ENCODE measurements at places on chromosomes 5 and 9. TPM values are rescaled to one million over a fixed set of nuclear protein-coding genes. Genes with fewer than 3 reads are reported as not detected.
A peak's percentile ranks its signal among the peaks of the same experiment; 100 is the strongest.

Gene ARSI
- total RNA-seq = not detected

Gene KIF24
- total RNA-seq = 11.2 TPM

Gene DRD1
- total RNA-seq = not detected

Gene LHX2
- not detected for total RNA-seq

Gene PRR16
- total RNA-seq = not detected

Gene OR2Y1
- total RNA-seq = not detected

Gene CCL27
- not detected for total RNA-seq

Gene MYOZ3
- total RNA-seq = not detected

Gene SPINK1
- not detected for total RNA-seq

Gene RNF44
- 88.3 TPM for total RNA-seq

Gene PCDHB4
- not detected for total RNA-seq

Gene CCDC107
- total RNA-seq = 36.8 TPM

Gene ZNF484
- total RNA-seq = 9.5 TPM

Gene DEPDC1B
- 50.8 TPM for total RNA-seq

Gene DNM1
- 0.29 TPM for total RNA-seq

DNA sequence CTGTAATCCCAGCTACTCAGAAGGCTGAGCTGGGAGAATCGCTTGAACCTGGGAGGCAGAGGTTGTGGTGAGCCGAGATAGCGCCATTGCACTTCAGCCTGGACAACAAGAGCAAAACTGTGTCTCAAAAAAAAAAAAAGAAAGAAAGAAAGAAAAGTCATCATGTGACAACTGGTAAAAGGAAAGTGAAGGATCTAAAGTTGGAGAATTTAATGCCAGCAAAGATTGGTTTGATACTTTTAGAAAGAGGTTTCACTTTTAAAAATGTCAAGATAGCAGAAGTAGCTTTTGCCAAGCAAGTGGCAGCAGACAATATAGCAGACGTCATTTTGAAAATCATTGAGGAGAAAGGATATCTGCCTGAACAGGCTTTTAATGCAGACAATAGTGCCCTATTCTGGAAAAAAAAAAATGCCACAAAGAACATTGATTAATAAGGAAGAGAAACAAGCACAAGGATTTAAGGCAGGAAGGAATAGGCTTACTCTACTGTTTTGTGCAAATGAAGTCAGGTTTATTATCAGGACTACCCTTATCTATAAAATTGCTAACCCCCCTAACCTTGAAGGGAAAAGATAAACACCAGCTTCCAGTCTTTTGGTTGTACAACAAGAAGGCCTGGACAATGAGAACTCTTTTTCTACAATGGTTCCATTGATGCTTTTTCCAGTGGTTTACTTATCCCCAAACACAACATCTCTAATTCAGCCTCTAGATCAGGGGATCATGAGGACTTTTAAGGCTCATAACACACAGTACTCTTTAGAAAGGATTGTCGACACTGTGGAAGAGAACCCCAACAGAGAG is 12.0 kb downstream of the PKD2L2 start:
- no peak overlapping the region for H3K27ac ChIP-seq
- DNase-seq = no peak
- peaks cover 5% of the 10 kb centered on the region for H3K27me3 ChIP-seq
- no peak overlapping the region for H3K4me3 ChIP-seq

- no peak overlapping the region for H3K27ac ChIP-seq
- no peak for DNase-seq
- H3K4me1 ChIP-seq = peaks cover 19% of the 10 kb centered on the region
- peaks cover 25% of the 10 kb centered on the region for H3K27me3 ChIP-seq
- peaks cover 4% of the 10 kb centered on the region for H3K36me3 ChIP-seq
These were observed 2.7 kb downstream of the MORN5 start for GRCh38 chr9:122162415-122162814.

- H3K4me3 ChIP-seq = no peak overlapping the region
- no peaks in the 10 kb centered on the region for H3K4me1 ChIP-seq
- H3K27ac ChIP-seq = no peak overlapping the region
These were observed 113.4 kb downstream of the FBN2 start for GRCh38 chr5:128424646-128425045.

DNA sequence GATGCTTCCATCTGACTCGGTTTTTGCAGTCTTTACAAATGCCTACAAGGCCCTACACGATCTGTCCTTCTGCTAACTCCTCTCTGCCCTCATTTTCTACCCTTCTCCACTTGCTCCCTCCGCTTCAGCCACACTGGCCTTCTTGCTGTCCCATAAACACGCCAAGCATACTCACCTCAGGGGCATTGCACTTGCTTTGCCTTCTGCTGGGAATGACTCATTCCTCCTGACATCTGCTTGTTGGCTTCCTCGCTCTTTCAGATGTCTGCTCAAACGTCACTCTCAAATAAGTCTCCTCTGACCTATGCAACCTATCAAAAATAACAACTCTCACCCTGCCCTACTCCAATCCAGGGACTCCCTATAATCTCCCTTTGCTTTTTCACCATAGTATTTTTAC is 28.2 kb downstream of the CDC25C start:
- peaks cover 7% of the 10 kb centered on the region for H3K36me3 ChIP-seq
- H3K4me1 ChIP-seq = no peaks in the 10 kb centered on the region
- H3K27me3 ChIP-seq = no peaks in the 10 kb centered on the region
- no peak overlapping the region for H3K27ac ChIP-seq
- H3K4me3 ChIP-seq = no peak overlapping the region

- DNase-seq = no peak
- H3K4me1 ChIP-seq = no peaks in the 10 kb centered on the region
- no peak overlapping the region for H3K4me3 ChIP-seq
- no peaks in the 10 kb centered on the region for H3K27me3 ChIP-seq
- H3K27ac ChIP-seq = no peak overlapping the region
- no peaks in the 10 kb centered on the region for H3K36me3 ChIP-seq
These were observed 191.0 kb downstream of the NTRK2 start for GRCh38 chr9:84860249-84861115.

DNA sequence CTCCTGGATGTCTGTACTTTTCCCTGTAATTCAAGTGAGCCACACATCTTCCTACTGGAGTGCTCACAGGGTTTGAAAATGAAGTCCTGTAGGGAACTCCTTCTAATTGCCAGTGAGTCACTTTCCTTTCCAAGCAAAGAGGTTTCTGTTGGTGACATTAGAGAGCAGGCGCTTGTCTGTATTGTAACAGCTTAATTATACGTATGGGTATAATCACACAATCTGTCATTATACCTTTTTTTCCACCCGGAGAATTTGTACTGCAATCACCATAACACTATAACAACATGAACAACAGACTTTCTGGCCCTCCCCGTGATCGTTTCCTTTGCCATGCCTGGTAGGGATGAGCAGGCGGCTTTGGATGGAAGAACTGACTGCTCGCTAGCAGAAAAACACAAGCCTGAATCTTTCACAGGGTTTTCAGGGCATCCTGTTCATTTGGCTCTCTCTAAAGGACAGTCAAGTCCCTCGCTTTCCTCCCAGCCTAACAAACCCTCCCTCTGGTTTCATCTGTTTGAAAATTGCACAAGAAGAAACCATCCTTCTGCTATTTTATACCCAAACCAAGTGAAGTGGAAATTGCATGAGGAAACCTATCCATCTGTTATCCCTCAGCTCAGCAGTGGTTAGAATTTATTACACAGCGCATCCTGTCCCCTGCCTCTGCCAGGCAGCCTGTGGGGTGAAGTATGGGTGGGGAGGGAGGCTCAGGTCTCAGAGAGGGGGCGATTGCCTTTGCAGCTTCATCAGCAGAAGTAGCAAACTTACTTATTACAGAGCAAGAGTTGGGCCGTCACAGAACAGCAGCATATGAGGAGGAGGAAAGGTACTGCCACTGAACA is 307.0 kb upstream of the TLE4 start:
- no peaks in the 10 kb centered on the region for H3K36me3 ChIP-seq
- DNase-seq = no peak
- no peak overlapping the region for H3K4me3 ChIP-seq
- no peak overlapping the region for H3K27ac ChIP-seq

DNA sequence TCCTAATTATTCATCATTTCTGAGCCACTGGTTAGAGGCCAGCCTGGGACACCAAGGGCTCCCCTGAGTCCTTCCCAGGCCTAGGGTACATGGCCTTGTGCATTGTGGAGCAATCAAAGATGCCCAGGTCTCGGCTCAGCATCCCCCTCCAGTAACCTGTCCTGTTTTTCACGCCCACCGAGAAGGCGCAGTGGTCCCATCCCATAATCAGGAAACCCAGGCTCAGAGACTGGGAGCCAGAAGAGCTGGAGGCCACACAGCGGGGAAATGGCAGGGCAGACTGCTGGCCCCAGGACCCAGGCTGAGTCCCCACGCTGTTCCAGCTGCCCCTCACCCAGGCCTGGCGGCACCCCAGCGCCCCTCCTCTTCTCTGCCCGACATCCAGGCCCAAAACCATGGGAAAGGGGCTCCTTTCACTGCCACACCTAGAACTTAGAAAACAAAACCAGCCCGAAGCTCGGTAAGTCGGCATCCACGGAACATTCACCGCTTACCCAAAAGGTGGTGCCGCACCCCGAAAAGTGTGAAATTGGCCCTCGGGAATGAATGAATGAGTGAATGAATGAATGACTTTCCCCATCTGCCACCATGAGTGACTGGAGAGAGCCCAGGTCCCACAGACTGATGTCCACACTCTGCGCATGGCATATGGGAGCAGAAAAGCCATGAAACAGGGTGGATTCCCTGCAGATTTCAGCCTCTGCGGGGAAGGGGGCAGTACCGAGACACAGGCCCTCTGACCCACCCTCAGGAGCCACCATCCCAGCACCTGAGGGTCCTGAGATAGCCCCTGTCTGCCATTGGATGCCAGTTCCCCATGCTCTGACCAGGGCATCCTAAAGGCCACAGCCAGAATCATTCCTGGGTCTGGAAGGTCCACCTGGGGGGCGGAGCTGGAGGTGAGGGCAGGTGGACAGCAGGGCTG is 132.5 kb downstream of the OLFM1 start:
- peaks cover 2% of the 10 kb centered on the region for H3K27me3 ChIP-seq
- no peak for DNase-seq
- H3K36me3 ChIP-seq = no peaks in the 10 kb centered on the region
- H3K4me3 ChIP-seq = no peak overlapping the region

- no peak overlapping the region for H3K4me3 ChIP-seq
- no peak overlapping the region for H3K27ac ChIP-seq
- no peaks in the 10 kb centered on the region for H3K4me1 ChIP-seq
- no peaks in the 10 kb centered on the region for H3K36me3 ChIP-seq
These were observed 7.7 kb downstream of the RASGEF1C start for GRCh38 chr5:180201051-180201987.

DNA sequence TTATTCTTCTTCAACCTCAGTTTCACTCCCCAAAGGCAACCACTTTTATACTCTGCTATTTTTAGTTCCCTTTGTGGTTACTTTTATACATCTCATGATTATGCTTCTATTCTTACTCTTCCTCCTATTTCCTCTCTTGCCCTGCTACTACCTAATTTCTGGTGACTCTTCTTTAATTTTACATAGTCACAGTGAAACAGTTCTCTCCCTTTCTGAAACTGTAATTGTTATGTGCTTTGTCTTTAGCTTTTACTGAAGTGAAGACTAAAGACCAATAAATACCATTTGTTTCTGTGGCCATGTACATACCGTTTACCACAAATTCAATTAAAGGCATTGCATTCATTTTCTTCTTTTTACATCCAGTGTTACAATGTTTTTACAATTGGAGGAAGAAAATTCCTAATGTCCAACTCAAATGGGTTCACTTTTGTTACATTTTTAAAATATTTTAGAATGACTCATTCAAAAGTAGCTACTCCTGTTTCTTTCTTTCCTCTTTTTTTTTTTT is 410.6 kb downstream of the PSAT1 start:
- H3K36me3 ChIP-seq = no peaks in the 10 kb centered on the region
- DNase-seq = no peak
- H3K27me3 ChIP-seq = no peaks in the 10 kb centered on the region

GRCh38 chr5:74552101-74552500 is 88.4 kb downstream of the ENC1 start:
- H3K27ac ChIP-seq = no peak overlapping the region
- H3K27me3 ChIP-seq = peaks cover 6% of the 10 kb centered on the region
- H3K4me3 ChIP-seq = no peak overlapping the region
- no peaks in the 10 kb centered on the region for H3K4me1 ChIP-seq
- H3K36me3 ChIP-seq = no peaks in the 10 kb centered on the region

DNA sequence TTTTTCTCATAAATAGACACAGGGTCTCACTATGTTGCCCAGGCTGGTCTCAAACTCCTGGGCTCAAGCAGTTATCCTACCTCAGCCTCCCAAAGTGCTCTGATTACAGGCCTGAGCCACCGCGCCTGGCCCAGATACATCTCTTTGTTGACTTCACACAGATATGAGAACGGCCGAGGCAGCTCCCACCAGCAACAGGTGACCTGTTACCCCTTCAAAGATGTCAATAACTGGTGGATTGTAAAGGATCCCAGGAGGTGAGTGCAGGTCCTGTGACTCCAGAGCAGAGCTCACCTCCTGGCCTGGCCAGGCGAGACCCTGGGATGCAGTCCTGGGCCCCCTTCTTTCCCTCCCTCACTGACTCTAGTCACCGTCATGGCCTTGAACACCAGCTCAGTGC is 9.2 kb downstream of the POMT1 start:
- peaks cover 46% of the 10 kb centered on the region for H3K36me3 ChIP-seq
- H3K4me1 ChIP-seq = no peaks in the 10 kb centered on the region
- DNase-seq = no peak

DNA sequence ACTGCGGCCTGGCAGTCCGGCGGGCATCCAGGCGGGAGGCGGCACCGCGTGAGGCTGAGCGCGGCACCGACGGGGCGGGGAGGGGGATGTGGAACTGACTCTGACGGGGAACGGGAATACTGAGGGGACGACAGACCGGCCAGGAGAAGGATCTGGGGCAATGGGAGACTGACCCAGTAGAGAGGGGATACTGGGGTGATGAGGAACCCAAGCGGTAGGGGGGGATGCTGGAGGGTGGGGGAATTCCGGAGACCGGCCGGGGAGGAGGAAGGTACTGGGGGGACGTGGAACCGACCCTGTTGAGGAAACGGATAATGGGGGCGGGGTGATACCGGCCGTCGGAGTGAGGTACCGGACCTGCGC is 423 bp downstream of the IPPK start:
- no peak for DNase-seq
- peaks cover 48% of the 10 kb centered on the region for H3K4me1 ChIP-seq
- no peaks in the 10 kb centered on the region for H3K27me3 ChIP-seq
- H3K27ac ChIP-seq = peak overlapping the region; percentile 96

DNA sequence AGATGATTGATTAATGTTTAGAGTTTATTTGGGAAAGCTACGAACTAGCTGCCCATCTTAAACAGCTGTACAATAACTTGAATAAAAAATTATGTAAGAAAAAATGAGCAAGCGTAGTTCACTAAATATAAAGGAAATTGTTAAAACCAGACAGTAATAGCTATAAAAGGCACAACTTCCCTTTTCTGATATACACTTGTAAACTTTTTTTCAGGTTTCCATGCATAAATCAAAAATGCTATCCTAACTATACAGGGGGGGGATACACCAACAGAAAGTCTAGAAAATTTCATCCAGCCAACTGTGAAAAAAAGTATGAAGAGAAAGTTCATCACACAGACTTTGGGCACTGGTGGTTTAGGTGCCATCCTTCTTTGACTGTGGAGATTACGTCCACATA is 122.3 kb downstream of the NR3C1 start:
- no peak overlapping the region for H3K27ac ChIP-seq
- no peak overlapping the region for H3K4me3 ChIP-seq
- no peaks in the 10 kb centered on the region for H3K27me3 ChIP-seq
- H3K4me1 ChIP-seq = peaks cover 1% of the 10 kb centered on the region
- peaks cover 56% of the 10 kb centered on the region for H3K36me3 ChIP-seq

- no peak overlapping the region for H3K27ac ChIP-seq
- H3K4me1 ChIP-seq = peaks cover 9% of the 10 kb centered on the region
These were observed 83.4 kb downstream of the ADRB2 start for GRCh38 chr5:148909766-148910165.

All from activated CD8-positive, alpha-beta T cell treated with anti-CD3 and anti-CD28 coated beads, Interleukin-2, amount 10 ng/mL, durations not matched to agents 7 days and 5 days (primary cell).